ENCODE measurements at places on chromosomes 3 and 15.

GRCh38 chr3:40719660-40720287, 195.0 kb downstream of the ZNF621 start:
- no peak for DNase-seq

DNA sequence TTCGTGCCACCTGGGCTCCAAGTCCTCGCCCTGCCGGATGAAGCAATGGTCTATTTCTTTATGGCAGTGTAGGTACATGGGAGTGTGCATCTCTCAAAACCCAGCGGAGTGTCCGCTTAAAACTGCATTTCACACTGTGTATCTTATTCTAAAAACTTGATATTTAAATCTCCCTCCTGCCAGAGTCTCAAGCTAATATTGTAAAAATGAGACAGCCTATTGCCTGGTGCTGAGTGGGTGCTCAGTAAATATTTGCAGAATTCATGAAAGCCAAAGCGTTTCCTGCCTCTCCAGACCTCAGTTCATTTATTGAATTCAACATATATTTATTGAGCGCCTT, 330 bp upstream of the TBC1D2B start:
- no peak for DNase-seq

DNA sequence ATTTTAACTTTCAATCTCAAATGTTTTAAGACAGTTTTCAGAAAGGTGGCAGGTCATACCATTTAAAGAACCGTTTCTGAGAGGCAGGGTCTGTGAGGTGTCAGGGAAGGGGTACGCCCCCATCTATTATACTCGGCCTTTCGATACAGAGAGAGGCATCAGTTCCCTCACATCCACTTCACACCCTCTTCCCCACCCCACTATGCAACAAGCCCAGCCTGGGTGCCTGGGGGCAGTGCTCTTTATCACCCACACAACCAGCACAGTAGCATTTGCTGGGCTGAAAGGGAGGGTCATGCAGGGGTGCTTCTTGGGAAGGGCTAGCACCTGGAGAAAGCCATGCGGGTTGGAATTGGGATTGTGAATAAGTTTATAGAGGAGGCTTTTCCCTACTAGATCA, 56.0 kb upstream of the KCNMB2 start:
- no peak for DNase-seq

DNA sequence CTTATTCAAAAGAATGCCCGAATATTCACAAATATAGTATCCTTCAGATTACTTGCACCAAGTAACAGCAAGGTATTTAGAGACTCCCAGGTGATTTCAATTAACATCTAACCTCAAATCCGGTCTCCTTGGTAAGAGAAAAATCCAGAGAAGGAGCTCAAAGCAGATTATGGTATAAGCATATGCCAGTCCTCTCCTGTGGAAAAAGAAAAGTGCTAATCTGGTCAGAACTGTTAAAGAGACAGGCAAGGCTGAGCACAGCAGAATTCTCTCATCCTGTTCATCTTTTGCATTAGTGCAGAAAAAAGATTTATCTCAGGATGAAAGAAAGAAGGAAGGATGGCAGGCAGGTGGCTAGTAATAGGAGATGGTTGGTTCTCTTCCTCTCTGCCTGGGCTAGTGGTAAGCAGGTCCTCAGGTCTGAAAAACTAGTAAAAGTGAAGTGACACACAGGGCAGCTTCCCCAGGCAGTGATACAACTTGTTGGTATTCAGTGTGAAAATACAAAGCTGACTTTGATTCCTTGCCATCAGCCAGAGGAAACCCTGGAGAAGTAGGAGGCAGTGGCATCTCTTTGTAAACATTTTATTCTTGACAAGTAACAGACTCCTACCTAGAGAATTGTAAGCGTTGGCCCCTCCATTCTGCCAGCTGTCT, 14.2 kb downstream of the ATXN7 start:
- DNase-seq = no peak

DNA sequence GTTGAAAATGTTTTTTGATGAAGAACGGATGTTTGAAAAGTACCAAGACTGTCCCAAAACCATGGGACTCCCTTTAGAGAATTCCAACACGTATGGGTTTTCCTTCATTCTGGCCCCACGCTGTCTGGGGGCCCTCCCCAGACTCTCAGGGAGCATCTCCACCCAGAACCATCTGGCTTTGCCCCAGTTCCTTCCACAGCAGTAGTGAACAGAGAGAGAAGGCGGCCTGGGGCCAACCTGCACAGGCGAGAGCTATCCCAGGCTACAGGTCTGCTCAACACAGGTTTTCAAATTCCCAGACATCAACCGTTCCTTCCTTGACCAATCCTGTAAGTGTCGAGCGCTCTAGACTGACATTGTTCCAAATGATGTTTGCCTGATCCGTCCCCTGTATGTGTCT, 92.5 kb upstream of the SNRPA1 start:
- no peak for DNase-seq

DNA sequence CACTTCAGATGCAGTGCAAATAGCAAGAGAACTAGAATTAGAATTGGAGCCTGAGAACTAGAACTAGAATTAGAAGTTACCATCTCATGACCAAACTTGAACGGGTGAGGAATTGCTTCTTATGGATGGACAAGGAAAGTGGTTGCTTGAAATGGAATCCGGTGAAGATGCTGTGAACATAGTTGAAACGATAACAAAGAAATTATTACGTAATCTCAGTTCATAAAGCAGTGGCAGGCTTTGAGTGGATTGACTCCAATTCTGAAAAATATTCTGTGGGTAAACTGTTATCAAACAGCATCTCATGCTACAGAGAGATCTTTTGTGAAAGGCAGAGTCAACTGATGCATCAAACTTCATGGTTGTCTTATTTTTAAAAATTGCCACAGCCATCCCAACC, 48.0 kb upstream of the GSK3B start:
- DNase-seq = no peak

GRCh38 chr3:71518089-71518488, 65.4 kb downstream of the FOXP1 start:
- no peak for DNase-seq

GRCh38 chr15:86488046-86488445, 408.4 kb downstream of the AGBL1 start:
- no peak for DNase-seq

DNA sequence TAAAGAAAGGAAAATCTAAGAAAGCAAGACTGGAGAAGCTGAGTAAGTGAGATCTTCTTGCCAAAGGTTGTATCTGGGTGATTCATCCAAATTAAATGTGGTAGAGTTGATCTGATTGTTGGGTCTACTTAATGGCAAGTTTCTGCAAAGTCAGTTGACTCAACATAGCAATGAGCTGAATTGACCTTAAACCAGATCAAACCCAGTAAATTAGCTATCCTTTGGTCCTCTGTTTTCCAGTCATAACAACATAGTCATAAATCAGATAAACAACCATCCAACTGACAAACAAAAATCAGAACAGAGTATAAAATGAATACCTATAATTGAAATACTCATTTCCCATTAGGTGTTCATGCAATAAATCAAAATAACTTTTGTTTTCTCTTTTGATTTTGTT, 142.6 kb upstream of the CFAP20DC start:
- DNase-seq = peak; percentile 78

GRCh38 chr15:51038162-51038973, 56.3 kb downstream of the TNFAIP8L3 start:
- no peak for DNase-seq

- DNase-seq = no peak
Observed at GRCh38 chr15:101667881-101668280, 15.7 kb upstream of the TM2D3 start.

DNA sequence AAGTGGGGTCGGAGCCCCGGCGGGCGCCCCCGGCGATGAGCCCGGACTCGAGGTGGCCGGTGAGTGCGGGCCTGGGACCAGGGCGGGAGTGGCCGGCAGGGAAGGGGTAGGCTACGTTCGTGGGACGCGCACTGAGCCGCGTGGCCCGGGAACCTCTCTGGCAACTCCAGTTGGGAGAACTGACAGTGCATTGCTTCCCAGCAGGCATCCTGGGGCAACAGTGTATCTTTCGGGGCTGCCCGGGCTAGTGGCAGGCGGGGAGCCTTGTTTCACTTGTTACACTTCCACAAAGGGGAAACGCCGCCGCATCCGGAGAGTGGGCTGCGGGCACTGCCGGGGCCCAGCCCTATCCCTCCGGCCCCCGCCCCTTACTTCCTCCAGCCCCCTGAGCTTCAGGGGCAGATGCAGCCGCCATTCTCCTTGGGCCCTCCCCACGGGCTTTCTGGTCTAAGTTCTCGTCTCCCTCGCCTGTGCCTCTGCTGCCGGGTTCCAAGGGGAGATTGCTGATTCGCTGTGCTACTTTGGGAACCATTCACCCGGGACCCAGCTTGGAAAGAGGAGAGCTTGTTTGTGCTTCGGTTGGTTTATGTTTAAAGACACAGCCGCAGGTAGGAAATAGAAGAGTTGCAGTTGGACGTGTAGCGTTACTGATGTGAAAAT, 675 bp downstream of the BRPF1 start:
- DNase-seq = no peak

DNA sequence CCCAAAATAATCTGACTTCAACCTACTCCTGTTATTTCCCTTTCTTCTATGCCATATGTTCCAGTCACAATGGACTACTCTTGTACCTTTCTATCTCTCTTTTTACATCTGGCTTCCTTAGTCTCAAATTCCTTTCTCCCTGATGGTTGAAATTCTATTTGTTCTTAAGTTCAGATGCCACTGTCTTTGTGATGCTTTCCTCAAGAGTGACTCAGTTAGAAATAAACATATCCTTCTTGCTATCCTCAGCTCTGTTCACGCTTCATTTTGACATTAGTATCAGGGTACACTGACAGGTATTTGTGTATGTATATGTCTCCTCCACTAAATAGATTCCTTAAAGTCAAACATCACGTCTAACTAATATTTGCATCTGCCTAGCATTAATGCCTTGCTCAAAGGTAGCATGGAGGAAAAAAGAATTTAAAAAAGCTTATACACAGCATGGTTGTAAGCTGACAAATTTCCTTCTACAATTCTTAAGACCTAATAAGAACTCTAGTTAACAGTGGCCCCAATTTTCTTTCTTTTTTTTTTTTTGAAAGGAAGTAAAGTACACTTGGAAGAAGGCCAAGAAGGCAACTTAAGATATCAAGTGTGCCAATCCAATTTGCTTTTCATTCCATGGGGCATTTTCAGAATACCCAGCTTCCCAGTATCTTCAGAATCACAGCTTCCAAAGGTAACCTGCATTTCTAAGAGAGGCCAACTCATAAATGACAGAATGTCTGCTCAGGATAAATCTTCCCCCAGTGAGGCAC, 58.0 kb downstream of the CHAC1 start:
- no peak for DNase-seq

GRCh38 chr3:29373131-29373680, 92.3 kb downstream of the RBMS3 start:
- no peak for DNase-seq

- DNase-seq = no peak
Observed at GRCh38 chr3:160949460-160949859, 155.7 kb downstream of the B3GALNT1 start.

- DNase-seq = no peak
Observed at GRCh38 chr15:38304481-38304880, 51.8 kb downstream of the SPRED1 start.

DNA sequence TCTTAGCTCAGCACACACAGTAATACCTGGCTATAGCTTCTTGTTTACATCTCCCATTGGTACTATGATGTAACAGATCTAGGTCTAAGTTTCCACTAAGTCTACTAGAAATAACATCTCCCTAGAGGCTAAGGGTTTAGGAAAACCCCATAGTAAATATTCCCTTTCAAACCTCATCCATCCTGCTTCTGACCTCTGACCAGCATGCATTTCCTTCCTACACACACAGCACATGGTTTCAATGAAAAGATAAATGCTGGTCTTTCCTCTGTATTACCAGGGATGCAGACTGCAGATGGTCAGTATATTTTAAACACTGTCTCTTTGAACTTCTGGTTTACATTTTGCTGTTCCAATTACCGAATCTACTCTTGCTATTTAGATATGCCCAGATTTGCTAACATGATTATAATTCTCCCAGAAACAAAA, 96.6 kb downstream of the EFL1 start:
- no peak for DNase-seq

- no peak for DNase-seq
Observed at GRCh38 chr15:99407716-99408115, 156.4 kb downstream of the LRRC28 start.

DNA sequence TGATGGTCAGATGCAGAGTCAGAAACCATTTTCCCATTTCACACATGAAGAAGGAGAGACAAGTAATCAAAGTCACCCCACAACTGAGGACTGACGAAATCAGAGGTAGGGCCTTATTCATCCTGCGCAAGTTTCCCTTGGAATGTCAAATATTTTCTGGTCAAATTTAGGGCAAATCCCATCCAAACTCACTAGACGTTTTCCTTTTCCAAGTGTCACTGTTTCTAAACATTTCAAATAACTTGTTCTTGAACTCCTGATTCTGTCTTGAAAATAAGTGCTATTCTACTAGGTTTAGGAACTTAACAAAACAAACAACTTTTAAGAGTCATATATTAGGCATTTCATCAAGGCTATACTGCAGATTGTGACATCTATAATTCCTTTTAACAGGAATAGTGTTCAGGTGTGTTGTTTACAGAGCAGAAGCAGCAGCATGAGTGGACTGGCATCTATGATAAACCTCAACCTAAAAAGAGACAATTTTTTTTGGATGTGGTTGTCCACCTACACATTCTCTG, 40.7 kb downstream of the SUMF1 start:
- DNase-seq = no peak

DNA sequence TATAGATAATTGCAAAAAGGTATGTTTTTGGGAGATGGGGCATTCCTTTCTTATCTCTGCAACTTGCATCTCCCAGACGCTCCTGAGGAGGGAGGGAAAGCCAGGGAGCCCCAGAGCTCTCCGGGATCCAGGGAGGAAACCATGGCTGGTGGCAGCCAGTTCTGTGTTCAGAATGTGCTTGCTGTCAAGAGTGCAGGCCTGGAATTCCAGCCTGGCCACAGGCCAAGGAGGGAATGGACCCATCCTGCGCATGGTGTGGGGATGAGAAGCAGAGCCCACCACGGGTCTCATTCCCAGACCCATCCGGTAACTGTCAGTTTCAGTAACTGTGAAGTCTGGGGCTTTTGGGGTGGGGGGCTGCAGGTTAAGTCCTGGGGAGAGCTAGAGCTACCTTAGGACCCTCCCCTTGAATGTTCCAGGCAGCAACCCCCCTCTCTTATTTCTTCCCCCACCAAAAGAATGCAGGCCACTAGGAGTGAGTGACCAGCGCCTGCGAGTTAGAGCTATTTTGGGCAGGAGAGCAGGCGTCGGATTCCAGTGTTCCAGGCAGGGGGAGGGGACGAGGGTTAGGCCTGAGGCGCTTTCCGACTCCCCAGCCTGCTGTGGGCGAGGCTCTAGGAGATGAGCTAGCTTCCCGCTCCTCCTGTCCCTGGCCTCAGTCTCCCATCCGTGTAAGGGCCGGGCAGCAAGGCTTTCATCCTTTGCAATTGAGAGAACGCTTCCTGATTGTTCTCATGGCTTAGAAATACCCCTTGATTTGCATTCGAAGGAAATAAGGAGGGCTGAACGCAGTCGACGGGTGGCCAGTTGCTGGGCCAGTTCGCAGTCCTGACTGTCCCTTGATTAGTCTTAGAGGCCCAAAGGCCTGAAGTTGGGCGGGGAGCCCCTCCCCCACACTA, 781 bp upstream of the DAG1 start:
- DNase-seq = peak; percentile 55

- DNase-seq = peak; percentile 71
Observed at GRCh38 chr3:33146791-33147445, 33.1 kb downstream of the CRTAP start.

Measured in stromal cell of bone marrow (primary cell).